Skeletal muscle tissue (tissue), 5 donors: ENCODE measurements at places on chromosomes 7 and 10. TPM values are rescaled to one million over a fixed set of nuclear protein-coding genes. Genes with fewer than 3 reads are reported as not detected.

The RBP4 gene
- 12.5 TPM for total RNA-seq

The WNT2 gene
- total RNA-seq = 3.1 TPM

The ARMC3 gene
- total RNA-seq = not detected

The HOXA1 gene
- not detected for total RNA-seq

The SPDYE5 gene
- not detected for total RNA-seq
